Kidney (tissue), 22 donors: ENCODE measurements at places on chromosomes 7 and 10. TPM values are rescaled to one million over a fixed set of nuclear protein-coding genes. Genes with fewer than 3 reads are reported as not detected.

The SPDYE11 gene
- not detected for polyA plus RNA-seq

The UCMA gene
- polyA plus RNA-seq: not detected

The DKK1 gene
- polyA plus RNA-seq: not detected

The CYTH3 gene
- 9.1 TPM for polyA plus RNA-seq

The MNX1 gene
- not detected for polyA plus RNA-seq

The NEBL gene
- polyA plus RNA-seq: 13.8 TPM

The STEAP2 gene
- polyA plus RNA-seq: 8.9 TPM

The CPVL gene
- polyA plus RNA-seq: 104 TPM

The ITPRID1 gene
- polyA plus RNA-seq: not detected

The CCDC172 gene
- not detected for polyA plus RNA-seq

The NKX1-2 gene
- not detected for polyA plus RNA-seq

The INSYN2A gene
- not detected for polyA plus RNA-seq

The LEP gene
- not detected for polyA plus RNA-seq

The DGKI gene
- 2.5 TPM for polyA plus RNA-seq

The PRPS1L1 gene
- polyA plus RNA-seq: not detected

The RBP4 gene
- 24.3 TPM for polyA plus RNA-seq

The JAKMIP3 gene
- 0.13 TPM for polyA plus RNA-seq

The OIT3 gene
- not detected for polyA plus RNA-seq
